DMS153 (cell line): ENCODE measurements at places on chromosomes 6 and 20.

DNA sequence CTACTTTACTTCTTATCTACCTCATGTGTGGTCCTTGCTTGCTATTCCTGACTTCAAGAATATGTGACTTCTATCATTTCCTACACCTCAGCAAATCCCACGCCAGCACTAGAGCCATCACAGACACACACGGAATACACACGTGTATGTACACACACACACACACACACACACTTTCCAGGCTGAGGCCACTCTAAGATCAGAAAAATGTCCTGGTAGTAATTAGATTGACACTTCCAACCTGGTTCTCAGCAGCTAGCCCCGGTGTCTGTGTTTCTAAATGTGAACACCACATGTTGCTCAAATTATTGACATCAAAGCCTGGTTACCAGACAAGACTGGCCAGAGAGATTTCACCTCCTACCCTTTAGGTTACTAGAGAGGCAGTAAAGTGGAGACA, 54.1 kb upstream of the SASH1 start:
- no peak for DNase-seq

GRCh38 chr20:41340327-41341055, at the start of gene LPIN3:
Gene LPIN3, plus strand, starts transcription at chr20:41340821. Its CDS starts 4,983 bp downstream, at chr20:41345804.
- peak; percentile 84 for DNase-seq

- no peak for DNase-seq
These were observed 10.9 kb downstream of the JAG1 start for GRCh38 chr20:10662661-10663458.

DNA sequence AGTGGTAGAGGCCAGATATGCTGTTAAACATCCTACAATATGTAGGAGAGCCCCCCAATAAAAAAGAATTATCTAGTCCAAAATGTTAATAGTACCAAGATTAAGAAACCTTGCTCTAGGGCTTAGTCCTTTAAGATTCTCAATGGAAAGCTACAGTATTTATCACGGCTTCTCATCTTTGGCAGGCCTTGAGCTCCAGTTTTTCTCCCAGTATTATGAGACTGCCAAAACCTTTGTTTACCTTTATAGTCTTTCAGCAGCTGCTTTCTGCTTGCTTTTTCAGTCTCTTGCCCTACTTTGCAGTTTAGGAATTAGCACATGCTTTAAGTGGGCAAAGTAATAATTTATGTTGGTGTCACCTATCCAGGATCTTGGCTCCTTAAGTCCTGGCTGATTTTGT, 59.7 kb downstream of the NHLRC1 start:
- no peak for DNase-seq

GRCh38 chr6:75204959-75205775, 686 bp downstream of the COL12A1 start:
- no peak for DNase-seq

DNA sequence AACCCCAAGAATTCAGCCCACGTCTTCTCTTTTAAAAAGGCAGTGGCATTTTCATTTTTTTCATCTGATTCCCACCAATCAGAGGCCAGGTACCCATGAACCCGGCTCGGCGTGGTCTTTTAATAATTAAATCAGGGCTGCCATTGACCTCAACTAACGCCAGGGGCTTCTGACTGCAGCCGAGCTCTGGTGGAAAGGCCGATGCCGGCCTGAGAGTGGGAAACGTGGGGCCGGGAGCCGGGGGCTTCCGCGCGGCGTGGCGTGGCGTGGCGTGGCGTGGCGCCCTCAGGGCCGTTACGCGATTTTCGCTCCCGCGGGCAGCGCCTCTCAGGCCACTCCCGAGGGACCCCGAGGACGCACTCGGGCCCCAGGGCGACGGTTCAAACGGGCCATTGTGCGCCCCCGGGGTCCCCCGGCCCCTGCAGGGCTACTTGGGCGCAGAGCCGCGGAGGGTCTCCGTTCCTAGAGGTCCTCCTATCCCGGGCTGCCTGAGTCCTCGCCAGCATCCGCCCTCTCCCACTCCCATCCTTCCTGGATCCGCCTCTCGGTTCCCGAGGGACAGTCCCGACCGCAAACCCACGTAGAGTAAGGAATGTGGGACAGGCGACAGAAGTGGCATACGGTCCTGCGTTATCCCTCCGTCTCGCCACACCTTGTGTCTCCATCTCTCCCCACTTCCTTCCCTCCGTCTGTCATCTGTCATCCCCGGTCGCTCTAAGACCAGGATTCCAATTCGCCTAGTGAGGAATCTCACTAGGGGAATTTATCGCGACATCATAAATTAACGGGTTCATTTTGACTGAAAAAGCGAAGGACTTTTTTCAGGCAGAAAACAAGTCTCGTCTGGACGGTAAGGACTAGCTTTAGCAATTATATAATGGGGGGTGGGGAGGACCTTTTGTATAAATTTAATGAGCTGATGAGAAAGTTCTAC, 876 bp upstream of the TBPL1 start:
- DNase-seq, result peak; percentile 28

DNA sequence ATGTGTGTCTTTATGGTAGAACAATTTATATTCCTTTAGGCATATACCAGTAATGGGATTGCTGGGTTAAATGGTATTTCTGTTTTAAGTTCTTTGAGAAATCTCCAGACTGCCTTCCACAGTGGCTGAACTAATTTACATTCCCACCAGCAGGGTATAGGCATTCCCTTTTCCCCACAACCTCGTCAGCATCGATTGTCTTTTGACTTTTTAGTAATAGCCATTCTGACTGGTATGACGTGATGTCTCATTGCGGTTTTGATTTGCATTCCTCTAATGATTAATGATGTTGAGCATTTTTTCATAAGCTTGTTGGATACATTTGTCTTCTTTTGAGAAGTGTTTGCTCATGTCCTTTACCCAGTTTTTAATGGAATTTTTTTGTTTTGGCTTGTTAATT, 5.3 kb upstream of the TASP1 start:
- DNase-seq, result peak; percentile 2

DNA sequence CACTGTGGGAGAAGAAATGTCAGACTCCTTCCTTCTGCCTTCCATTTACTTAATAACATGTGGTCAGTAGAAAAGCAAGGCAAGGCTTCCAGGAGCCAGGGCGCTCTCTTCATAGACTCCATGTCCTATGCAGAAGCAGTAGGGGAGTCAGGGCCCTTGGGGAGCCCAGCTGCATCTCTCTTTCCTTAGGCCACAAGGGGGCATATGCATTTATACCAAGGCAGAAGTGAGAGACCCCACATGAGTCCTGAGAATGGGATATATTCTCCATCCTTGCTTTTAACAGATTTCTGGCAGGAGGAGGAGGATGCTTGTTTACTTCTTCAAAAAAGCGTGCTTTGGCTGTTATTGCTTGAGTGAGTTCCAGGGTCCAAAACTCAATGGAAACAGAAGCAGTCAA, 198.5 kb downstream of the HIVEP2 start:
- DNase-seq, result no peak

DNA sequence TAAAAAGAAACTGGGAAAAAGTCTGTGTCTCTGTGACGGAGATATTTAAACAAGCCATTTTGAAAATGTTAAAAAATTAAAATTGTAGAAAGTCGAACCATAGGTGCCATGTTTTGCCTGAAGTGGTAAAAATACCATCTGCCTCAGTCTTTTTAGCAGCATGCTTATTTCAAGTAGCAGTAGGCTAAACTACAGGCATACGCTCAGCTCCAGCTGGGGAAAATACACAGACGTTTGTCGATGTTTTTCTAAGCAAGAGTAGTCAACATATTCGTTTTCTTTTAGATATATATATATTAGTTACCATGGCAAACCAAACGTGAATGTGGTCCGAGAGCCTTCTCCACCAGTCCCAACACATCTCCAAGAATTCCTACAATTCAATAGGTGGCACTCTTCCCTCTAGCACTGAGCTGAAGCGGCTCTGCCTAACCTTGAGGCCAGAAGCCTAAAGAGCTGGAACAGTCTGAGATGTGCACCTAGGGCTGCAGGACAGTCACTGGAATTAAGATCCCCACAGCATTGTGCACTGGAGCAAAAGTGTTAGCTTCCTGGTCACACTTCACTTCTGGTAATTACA, 70.2 kb upstream of the BEND3 start:
- DNase-seq, result peak; percentile 76

DNA sequence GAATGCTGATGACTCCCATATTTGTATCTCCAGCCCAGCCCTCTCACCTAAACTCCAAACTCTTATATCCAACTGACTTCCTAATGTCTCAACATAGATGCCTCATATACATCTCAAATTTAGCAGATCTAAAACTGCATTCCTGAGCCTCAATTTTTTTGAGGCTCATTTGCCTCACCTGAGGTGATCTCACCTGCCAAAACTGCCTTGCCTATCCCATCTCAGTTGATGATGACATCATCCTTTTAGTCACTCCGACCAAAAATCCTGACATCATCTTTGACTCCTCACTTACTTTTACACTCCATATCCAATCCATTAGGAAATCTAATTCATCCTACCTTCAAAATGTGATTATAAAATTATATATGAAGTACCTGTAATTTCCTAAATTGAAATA, 25.6 kb upstream of the SLPI start:
- DNase-seq, result no peak

GRCh38 chr20:21357844-21358243, 39.5 kb downstream of the NKX2-4 start:
- DNase-seq, result peak; percentile 19

- no peak for DNase-seq
These were observed 370.3 kb upstream of the JARID2 start for GRCh38 chr6:14875481-14876063.

GRCh38 chr6:116409756-116410155, 39.0 kb downstream of the DSE start:
- DNase-seq, result no peak

GRCh38 chr20:16491294-16491905, 81.8 kb downstream of the KIF16B start:
- DNase-seq, result no peak

DNA sequence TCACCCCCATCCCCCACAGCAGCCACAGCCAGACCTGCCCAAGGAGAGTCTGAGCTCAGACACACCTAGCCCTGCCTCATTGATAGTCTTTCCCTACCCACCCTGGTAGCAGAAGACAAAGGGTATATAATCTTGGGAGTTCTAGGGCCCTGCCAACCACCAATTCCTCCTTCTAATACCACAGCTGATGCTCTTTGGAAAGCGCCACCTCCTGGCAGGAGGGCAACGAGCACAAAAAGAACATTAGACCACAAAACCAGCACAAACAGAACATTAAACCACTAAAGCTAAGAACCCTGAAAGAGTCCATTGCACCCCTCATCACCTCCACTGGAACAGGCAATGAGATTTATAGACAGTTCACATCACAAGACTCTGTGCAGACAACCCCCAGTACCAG, 195.8 kb upstream of the FUT9 start:
- DNase-seq, result no peak

DNA sequence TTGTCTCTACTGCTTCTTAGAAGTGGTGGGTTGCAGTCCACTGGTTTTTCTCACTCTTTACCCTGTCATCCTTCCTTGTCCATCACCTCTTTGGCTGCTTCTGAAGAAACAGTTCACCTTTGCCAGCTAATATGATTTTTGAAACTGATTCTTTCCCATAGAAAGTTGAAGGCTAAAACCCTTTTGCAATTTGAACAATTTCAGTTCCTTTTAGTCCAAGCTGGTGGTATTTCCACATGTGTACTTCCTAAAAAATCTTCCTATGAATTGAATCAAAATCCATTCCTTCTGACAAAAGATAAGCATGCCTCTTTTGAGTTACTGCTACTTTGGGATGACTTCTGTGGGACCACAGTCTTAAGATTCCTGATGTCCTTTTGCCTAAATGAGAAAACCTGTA, 210.0 kb upstream of the MAN1A1 start:
- no peak for DNase-seq

DNA sequence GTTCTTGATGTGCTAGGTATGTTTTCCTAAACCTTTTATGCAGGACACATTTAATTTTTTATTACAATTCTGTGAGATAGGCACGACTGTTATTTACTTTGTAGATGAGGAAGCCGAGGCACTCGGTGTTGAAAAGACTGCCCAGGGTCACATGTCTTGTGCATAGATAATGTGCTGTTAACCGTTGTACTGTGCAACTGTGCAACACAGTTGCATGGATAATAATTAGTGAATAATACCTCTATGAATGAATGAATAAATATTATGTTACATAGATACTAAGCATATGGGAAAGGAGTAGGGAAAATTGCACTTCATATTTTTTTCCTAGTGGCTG, 60.3 kb upstream of the DEK start:
- no peak for DNase-seq

DNA sequence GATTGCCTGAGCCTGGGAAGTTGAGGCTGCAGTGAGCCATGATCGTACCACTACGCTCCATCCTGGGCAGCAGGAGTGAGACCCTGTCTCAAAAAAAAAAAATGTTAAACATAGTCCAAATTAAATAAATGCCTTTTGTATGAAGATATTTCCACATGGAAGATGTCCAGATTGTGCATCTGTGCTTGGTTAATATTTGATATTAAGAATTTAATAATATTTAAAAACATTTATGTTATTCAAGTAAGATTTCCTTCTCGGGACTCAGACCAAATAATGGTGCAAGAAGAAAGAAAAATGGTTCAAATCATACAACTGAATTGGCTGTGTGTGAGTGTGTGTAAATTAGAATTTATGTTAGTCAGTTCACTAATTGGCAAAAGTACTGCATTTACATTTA, 202.5 kb downstream of the TBC1D7 start:
- no peak for DNase-seq

DNA sequence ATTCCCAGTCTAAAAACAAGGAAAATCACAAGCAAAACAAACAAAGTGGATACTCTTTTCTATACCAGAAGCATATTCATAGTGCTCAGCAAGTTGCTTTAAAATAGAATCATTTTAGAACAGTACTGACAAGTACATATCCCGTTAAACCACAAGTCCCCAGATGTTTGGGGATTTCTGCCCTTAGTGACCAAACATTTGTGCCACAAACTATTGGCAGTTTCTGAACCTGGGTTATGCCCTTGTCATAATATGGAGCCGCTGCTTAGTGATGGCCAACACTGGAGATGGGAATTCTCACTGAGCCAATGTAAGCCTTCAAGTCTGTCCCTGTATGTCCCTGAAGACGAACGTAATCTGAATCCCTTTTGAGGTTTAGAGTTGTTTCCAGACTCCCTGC, 436.7 kb upstream of the JAG1 start:
- DNase-seq, result no peak

- no peak for DNase-seq
These were observed 40.6 kb upstream of the SLC22A16 start for GRCh38 chr6:110517034-110517433.

DNA sequence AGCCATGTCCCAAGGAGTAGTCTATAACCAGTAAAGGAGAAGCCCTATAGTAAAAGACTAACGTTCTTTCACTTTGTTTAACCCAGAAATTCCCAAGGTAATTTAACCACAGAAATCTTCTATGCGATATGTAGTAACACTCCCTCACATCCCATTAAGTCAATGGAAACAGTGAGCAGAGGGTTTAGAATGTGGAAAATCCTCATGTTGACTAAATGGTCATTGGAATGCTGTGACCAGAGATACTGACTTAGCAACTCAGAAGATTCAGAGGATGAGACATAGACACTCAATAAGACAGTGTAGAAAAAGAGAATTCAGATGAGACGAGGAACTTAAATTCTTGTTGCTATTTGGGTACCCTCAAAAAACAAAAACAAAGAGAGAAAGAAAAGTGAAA, 562.2 kb upstream of the NOX3 start:
- no peak for DNase-seq
